Activated T-cell treated with anti-CD3 and anti-CD28 coated beads, Interleukin-2, amount 50 U/mL, for 72 hours (primary cell): ENCODE measurements at places on chromosomes 3 and 15. TPM values are rescaled to one million over a fixed set of nuclear protein-coding genes. Genes with fewer than 3 reads are reported as not detected.

DNA sequence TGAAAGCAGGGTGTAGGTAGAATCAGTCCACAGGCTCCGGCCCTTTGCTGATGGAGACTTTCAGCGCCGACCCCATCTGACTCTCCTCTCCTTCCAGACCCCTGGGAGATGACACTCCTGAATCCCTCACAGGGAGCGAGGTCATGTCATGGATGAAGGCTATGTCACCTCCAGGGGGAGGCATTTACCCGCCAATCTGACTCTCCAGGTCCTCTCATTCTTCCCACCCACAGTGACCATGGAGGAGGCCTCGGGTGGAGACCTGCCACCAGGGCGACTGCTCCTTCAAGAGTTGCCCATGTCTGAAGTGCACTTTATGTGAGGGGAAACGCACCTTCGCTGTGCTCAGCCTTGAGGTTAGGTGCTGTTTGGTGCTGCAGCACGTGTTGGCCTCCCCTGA is 112.7 kb downstream of the KLF13 start:
- peak; percentile 48 for DNase-seq
- peak overlapping the region; percentile 83 for H3K27ac ChIP-seq
- H3K36me3 ChIP-seq = no peaks in the 10 kb centered on the region
- H3K4me1 ChIP-seq = peaks cover 93% of the 10 kb centered on the region

- no peaks in the 10 kb centered on the region for H3K4me1 ChIP-seq
- H3K27me3 ChIP-seq = no peaks in the 10 kb centered on the region
- no peak overlapping the region for H3K27ac ChIP-seq
- H3K36me3 ChIP-seq = no peaks in the 10 kb centered on the region
- no peak overlapping the region for H3K4me3 ChIP-seq
- DNase-seq = no peak
Measured at GRCh38 chr3:3209057-3209456, 29.6 kb upstream of the CRBN start.

- no peaks in the 10 kb centered on the region for H3K27me3 ChIP-seq
- no peak overlapping the region for H3K27ac ChIP-seq
- no peak for DNase-seq
- H3K4me1 ChIP-seq = peaks cover 6% of the 10 kb centered on the region
- no peak overlapping the region for H3K4me3 ChIP-seq
Measured at GRCh38 chr3:4943549-4943948, 35.7 kb upstream of the BHLHE40 start.

EPHB1 gene
- total RNA-seq = 0.43 TPM

SIDT1 gene
- total RNA-seq = 21.3 TPM
